ENCODE measurements at places on chromosomes 5 and 9.

- H3K36me3 ChIP-seq = no peaks in the 10 kb centered on the region
- H3K4me1 ChIP-seq = no peaks in the 10 kb centered on the region
- no peak for DNase-seq
These were observed 141.7 kb upstream of the MARCHF11 start for GRCh38 chr5:16321284-16321683.

- DNase-seq = no peak
- no peaks in the 10 kb centered on the region for H3K4me1 ChIP-seq
- no peaks in the 10 kb centered on the region for H3K36me3 ChIP-seq
- no peak overlapping the region for H3K4me3 ChIP-seq
These were observed 183.3 kb downstream of the DIRAS2 start for GRCh38 chr9:90459321-90459720.

GRCh38 chr5:25349746-25350145 lies 705.0 kb upstream of the CDH10 start:
- H3K36me3 ChIP-seq = peaks cover 4% of the 10 kb centered on the region
- no peaks in the 10 kb centered on the region for H3K4me1 ChIP-seq
- no peak overlapping the region for H3K4me3 ChIP-seq

DNA sequence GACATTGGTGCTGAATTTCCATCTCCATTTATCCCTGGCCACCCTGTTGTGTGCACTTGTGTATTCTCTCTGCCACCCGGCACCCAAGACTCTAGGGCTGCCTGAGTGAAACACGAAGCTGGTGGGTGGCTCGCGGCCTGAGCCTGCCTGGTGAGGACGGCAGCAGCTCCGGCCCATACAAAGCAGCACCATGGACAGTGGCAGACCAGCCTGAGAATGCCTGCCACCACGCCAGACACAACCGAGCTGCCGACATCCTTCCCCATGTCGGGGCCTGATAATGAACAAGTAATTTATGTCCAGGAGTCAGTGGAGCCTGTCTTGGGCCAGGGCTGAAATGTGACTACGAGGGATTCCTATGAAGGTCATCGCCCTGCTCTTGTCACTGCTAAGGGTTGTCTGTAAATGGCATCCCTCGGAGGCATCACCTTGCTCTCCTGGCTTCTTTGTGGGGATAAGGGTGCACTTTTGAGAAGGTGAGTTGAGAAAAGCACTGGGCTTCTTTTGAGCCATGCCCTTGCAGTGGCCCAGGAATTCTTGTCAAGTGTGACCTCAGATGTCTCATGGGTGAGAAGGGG lies 175.7 kb downstream of the MELK start:
- H3K4me3 ChIP-seq = no peak overlapping the region
- DNase-seq = no peak
- no peak overlapping the region for H3K27ac ChIP-seq
- peaks cover 6% of the 10 kb centered on the region for H3K4me1 ChIP-seq
- peaks cover 21% of the 10 kb centered on the region for H3K27me3 ChIP-seq

- no peaks in the 10 kb centered on the region for H3K36me3 ChIP-seq
- peaks cover 3% of the 10 kb centered on the region for H3K27me3 ChIP-seq
- no peak for DNase-seq
- H3K27ac ChIP-seq = no peak overlapping the region
These were observed 59.4 kb upstream of the NFIB start for GRCh38 chr9:14373336-14373666.

- H3K27ac ChIP-seq = peak overlapping the region; percentile 90
- peaks cover 15% of the 10 kb centered on the region for H3K36me3 ChIP-seq
- H3K4me1 ChIP-seq = peaks cover 95% of the 10 kb centered on the region
- DNase-seq = no peak
- no peaks in the 10 kb centered on the region for H3K27me3 ChIP-seq
These were observed 6.1 kb downstream of the GLIPR2 start for GRCh38 chr9:36142510-36143244.

GRCh38 chr5:513216-514100 lies 10.8 kb downstream of the SLC9A3 start:
- no peak overlapping the region for H3K4me3 ChIP-seq
- H3K36me3 ChIP-seq = no peaks in the 10 kb centered on the region
- H3K27ac ChIP-seq = no peak overlapping the region
- peaks cover 17% of the 10 kb centered on the region for H3K27me3 ChIP-seq
- no peak for DNase-seq
- no peaks in the 10 kb centered on the region for H3K4me1 ChIP-seq

DNA sequence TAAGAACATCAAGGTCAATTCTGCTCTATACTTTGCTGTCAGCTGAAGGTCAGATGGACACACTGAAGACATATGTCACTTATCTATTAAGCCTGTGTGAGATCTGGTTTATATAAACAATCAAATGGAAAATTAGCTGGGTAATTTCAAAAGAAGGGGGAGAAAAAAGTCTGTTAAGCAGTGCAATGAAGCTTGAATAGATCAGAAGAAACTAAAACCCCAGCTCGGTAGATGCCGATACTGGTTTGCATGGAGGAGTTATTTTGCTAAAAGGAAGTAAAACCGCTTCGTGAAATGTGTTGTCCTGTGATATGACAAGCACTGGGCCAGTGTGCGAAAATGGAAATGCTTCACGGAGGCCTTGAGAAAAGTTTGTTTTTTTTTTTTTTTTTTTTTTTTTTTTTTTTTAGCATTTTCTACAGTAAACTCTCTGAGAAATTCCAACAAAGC lies 148.8 kb downstream of the MEF2C start:
- H3K27me3 ChIP-seq = no peaks in the 10 kb centered on the region
- H3K27ac ChIP-seq = no peak overlapping the region
- no peak for DNase-seq
- no peaks in the 10 kb centered on the region for H3K36me3 ChIP-seq

DNA sequence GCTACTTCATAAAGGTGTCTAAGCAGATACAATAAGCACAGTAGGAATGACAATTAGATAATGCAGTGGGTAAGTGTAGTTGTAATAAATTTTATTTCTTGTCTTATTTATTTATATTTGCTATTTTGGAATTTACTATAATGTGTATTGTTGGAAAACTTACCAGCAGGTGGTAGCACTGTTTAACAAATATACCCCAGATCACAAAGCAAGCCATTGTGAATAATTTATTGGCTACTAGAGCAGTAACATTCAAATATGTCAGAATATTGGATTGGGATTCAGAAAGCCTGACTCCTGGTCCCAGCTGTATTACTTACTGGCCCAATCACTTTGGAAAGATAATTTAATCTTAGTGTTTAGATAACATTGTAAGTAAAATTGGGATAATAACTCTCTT lies 78.0 kb downstream of the ISOC1 start:
- H3K27me3 ChIP-seq = no peaks in the 10 kb centered on the region
- H3K27ac ChIP-seq = no peak overlapping the region
- no peak overlapping the region for H3K4me3 ChIP-seq
- DNase-seq = no peak

DNA sequence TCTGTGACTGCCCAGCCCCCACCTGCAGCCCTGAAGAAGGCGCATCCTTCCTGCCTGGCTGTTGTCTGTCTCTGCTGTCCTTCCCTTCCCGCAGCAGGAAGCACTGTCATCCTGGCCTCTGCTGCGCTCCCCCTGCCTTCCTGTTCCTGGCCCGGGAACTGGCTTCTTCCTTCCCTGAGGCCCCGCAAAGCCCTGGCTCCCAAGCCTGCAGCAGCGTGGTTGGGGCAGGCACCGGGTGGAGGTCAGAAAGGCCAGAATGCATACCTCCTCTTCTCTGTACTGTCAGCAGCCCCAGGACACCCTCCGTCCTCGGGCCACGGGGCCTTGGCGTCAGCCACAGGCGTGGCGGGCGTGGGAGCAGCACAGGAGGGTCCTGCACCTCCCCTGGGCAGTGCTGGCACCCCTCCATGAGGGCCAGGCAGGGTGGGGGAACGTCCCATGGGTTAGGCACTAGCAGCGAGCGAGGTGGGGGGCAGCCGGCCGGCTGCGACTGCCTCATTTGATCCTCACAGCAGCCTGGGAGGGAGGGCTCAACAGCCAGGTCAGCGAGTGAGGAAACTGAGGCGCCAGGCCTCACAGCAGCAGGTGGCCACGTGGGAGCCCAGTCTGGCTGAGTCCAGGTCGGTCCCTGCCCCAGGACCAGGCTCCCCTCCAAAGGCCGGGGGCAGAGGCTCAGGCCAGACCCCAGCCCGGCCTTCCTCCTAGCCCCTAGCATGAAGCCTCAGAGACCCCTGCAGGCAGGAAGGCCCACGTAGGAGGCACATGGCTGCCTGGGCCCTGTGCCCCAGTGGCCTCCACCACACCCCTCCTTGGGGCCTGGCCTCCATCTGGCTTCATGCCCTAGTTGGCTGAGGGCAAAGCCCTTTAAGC lies 9.4 kb downstream of the FLT4 start:
- no peak overlapping the region for H3K4me3 ChIP-seq
- H3K27me3 ChIP-seq = peaks cover 6% of the 10 kb centered on the region
- H3K36me3 ChIP-seq = no peaks in the 10 kb centered on the region
- no peaks in the 10 kb centered on the region for H3K4me1 ChIP-seq
- no peak for DNase-seq
- no peak overlapping the region for H3K27ac ChIP-seq

GRCh38 chr5:116455061-116455460 lies 119.6 kb downstream of the SEMA6A start:
- peaks cover 18% of the 10 kb centered on the region for H3K4me1 ChIP-seq
- no peak overlapping the region for H3K27ac ChIP-seq
- H3K36me3 ChIP-seq = peaks cover 5% of the 10 kb centered on the region
- no peaks in the 10 kb centered on the region for H3K27me3 ChIP-seq

- H3K27me3 ChIP-seq = peaks cover 2% of the 10 kb centered on the region
- H3K4me1 ChIP-seq = no peaks in the 10 kb centered on the region
- H3K27ac ChIP-seq = no peak overlapping the region
- DNase-seq = no peak
These were observed 14.0 kb upstream of the PWWP2A start for GRCh38 chr5:160133071-160133917.

DNA sequence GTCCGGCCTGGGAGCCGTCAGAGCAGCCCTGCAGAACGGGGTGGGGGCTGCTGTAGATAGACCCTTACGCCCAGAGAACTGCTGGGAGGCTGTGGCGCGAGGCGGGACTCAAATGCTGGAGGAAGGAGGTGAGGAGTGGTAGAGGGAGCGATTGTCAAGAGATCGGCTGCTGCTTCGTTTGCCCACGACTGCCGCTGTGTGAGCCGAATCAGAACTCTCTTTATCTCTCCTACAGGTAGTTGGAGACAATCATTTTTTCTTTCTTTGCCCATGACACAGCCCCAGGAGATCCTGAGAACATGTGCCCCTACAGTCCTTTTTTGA lies 456 bp downstream of the ZNF79 start:
- H3K27me3 ChIP-seq = no peaks in the 10 kb centered on the region
- peak overlapping the region; percentile 99 for H3K4me3 ChIP-seq
- peaks cover 43% of the 10 kb centered on the region for H3K4me1 ChIP-seq
- peak overlapping the region; percentile 93 for H3K27ac ChIP-seq

DNA sequence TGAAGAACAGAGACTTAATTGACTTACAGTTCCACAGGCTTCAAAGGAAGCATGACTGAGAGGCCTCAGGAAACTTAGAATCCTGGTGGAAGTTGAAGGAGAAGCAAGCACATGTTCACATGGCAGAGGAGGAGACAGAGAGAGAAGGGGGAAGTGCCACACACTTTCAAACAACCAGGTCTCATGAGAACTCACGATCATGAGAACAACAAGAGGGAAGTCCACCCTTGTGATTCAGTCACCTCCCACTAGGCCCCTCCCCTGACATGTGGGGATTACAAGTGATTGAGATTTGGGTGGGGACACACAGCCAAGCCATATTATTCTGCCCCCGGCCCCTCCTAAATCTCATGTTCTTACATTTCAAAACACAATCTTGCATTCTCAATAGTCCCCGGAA lies 19.5 kb downstream of the NR3C1 start:
- peaks cover 75% of the 10 kb centered on the region for H3K4me1 ChIP-seq
- H3K27me3 ChIP-seq = no peaks in the 10 kb centered on the region
- no peak overlapping the region for H3K4me3 ChIP-seq
- peaks cover 39% of the 10 kb centered on the region for H3K36me3 ChIP-seq

- H3K27me3 ChIP-seq = peaks cover 6% of the 10 kb centered on the region
- H3K4me3 ChIP-seq = no peak overlapping the region
- DNase-seq = no peak
These were observed 24.3 kb upstream of the FUBP3 start for GRCh38 chr9:130555061-130555460.

- no peak overlapping the region for H3K27ac ChIP-seq
- H3K4me3 ChIP-seq = no peak overlapping the region
- no peak for DNase-seq
- H3K4me1 ChIP-seq = no peaks in the 10 kb centered on the region
- no peaks in the 10 kb centered on the region for H3K36me3 ChIP-seq
These were observed 140.2 kb upstream of the BRINP1 start for GRCh38 chr9:119509291-119509905.

- peaks cover 54% of the 10 kb centered on the region for H3K4me1 ChIP-seq
- H3K36me3 ChIP-seq = peaks cover 7% of the 10 kb centered on the region
- peak overlapping the region; percentile 6 for H3K27ac ChIP-seq
- H3K27me3 ChIP-seq = no peaks in the 10 kb centered on the region
These were observed 134.0 kb downstream of the SNX18 start for GRCh38 chr5:54651482-54652076.

DNA sequence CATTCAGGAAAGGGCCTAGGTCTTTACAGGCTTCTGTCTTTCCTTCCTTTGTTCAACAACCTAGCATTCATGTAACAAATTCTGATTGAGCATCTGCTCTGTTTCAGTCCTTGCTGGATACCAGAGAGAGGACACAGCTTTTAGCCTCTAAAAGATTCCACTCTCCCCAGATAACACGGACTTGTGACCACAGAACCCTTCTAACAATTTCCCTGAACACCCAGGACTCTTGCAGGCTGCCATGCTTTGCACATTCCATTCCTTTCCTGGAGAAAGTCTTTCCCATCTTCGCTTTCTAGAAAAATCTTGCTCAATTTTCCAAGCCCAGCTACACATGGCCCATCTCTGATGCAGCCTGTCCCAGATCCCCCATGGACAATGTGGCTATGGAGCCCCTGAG lies 310.9 kb downstream of the ACTL7B start:
- no peaks in the 10 kb centered on the region for H3K4me1 ChIP-seq
- H3K27me3 ChIP-seq = no peaks in the 10 kb centered on the region
- DNase-seq = no peak
- H3K36me3 ChIP-seq = no peaks in the 10 kb centered on the region

- H3K27ac ChIP-seq = no peak overlapping the region
- no peaks in the 10 kb centered on the region for H3K4me1 ChIP-seq
- no peak overlapping the region for H3K4me3 ChIP-seq
- H3K27me3 ChIP-seq = peaks cover 33% of the 10 kb centered on the region
- DNase-seq = no peak
These were observed 105.7 kb upstream of the RANBP3L start for GRCh38 chr5:36407396-36407795.

- no peak for DNase-seq
- H3K4me3 ChIP-seq = no peak overlapping the region
- H3K27ac ChIP-seq = no peak overlapping the region
- H3K27me3 ChIP-seq = no peaks in the 10 kb centered on the region
- H3K36me3 ChIP-seq = peaks cover 6% of the 10 kb centered on the region
- peaks cover 49% of the 10 kb centered on the region for H3K4me1 ChIP-seq
These were observed 4.1 kb downstream of the AGTPBP1 start for GRCh38 chr9:85737671-85738070.

DNA sequence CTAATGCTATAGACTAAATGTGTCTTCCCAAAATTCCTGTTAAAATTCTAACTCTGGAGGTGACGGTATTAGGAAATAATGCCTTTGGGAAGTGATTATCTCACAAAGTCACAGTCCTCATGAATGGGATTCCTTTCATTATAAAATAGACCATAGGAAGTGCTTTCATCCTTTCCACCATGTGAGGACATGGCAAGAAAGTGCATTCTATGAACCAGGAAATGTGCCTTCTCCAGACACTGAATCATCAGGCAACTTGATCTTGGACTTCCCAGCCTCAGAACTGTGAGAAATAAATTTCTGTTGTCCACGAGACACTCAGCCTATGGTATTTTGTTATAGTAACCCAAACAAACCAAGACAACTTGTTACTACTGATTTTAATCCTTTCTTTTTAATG lies 582.4 kb upstream of the C9orf72 start:
- no peaks in the 10 kb centered on the region for H3K4me1 ChIP-seq
- no peak for DNase-seq
- H3K27ac ChIP-seq = no peak overlapping the region
- H3K4me3 ChIP-seq = no peak overlapping the region
- no peaks in the 10 kb centered on the region for H3K36me3 ChIP-seq

GRCh38 chr5:62690421-62690820 lies 111.8 kb downstream of the LRRC70 start:
- no peak overlapping the region for H3K27ac ChIP-seq
- H3K27me3 ChIP-seq = no peaks in the 10 kb centered on the region

Measured in natural killer cell treated with Interleukin-12 subunit alpha and Interleukin-12 subunit beta and Interleukin-15 and Interleukin-18, amount 100 ng/mL, for 72 hours (primary cell).